ENCODE measurements at places on chromosomes 13 and 19. TPM values are rescaled to one million over a fixed set of nuclear protein-coding genes. Genes with fewer than 3 reads are reported as not detected.

Gene PSG3
- not detected for total RNA-seq

Gene ATP13A1
- total RNA-seq: 38.4 TPM

Gene RGS9BP
- total RNA-seq: not detected

- DNase-seq: no peak
Measured at GRCh38 chr13:44649834-44650233, 73.7 kb upstream of the TSC22D1 start.

Gene CLDND2
- 4.4 TPM for total RNA-seq

DNA sequence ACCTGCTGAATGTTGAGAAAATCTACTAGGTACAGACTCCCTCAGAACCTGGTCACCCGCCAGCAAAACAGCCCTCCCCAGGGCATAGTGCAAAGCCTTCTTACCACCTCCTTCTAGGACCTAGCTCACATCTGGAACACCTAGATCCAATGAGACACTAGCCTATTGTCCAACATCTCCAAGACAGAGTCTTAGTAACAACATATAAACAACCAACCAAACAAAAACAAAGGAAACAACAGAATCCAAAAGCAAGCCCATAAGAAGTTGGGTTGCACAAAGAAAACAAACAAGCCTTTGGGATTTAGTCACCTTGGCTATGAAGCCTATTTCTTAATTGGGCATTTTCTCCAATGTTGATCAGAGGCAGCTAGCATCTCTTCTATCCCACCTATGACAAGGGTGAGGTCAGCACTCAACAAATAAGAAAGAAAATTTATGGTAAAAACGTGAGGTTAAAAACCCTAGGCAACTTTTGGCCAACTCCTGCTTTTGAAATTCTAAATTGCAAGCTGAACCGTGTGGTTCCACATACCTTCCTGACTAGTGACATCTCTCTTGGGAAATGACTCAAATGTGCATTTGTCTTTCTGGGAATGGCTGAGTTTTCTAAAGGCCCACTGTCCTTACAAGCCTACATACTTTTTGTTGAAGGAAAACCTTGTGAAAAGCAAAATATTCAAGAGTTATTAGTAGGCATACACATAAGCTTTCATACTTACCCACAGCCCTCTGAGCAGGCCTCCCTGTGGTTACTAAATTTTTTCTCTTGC is 66.7 kb downstream of the FAM216B start:
- DNase-seq: no peak

DNA sequence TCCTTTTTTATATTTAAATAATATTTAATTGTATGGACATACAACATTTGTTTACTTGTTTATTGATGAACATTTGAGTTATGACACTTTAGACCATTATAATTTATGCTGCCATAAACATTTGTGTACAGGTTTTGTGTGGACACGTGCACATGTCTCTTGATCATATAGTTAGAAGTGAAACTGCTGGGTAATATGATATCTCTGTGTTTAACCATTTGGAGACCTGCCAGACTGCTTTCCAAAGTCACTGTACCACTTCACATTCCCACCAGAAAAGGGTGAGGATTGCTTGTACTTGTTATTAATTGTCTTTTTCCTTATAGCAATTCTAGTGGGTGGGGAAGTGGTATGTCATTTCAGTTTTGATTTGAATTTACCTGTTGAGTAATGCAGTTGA is 145.6 kb upstream of the KLHL1 start:
- no peak for DNase-seq

- no peak for DNase-seq
Measured at GRCh38 chr19:49097453-49098288, 12.4 kb downstream of the SNRNP70 start.

Gene BEST2
- total RNA-seq: not detected

DNA sequence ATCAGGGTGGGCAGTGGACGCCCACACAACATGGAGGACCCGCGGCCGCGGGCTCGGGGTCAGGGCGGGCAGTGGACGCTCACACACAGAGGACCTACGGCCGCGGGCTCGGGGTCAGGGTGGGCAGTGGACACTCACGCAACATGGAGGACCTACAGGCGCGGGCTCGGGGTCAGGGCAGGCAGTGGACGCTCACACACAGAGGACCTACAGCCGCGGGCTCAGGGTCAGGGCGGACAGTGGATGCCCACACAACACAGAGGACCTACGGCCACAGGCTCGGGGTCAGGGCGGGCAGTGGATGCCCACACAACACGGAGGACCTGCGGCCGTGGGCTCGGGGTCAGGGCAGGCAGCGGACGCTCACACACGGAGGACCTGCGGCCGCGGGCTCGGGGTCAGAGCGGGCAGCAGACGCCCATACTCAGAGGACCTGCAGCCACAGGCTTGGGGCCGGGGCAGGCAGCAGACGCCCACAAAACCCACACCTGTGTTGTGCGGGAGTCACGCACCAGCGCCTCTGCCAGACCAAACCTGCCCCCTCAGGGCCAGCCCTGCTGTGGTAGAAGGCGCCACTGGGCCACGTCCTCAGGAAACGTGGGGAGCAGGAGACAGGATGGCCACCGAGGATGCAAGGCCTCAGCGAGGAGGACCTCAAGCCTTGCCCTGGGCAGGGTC is 27.6 kb upstream of the C13orf46 start:
- DNase-seq: no peak

Gene ZNF85
- 2.8 TPM for total RNA-seq

Gene ACTMAP
- 5.6 TPM for total RNA-seq

DNA sequence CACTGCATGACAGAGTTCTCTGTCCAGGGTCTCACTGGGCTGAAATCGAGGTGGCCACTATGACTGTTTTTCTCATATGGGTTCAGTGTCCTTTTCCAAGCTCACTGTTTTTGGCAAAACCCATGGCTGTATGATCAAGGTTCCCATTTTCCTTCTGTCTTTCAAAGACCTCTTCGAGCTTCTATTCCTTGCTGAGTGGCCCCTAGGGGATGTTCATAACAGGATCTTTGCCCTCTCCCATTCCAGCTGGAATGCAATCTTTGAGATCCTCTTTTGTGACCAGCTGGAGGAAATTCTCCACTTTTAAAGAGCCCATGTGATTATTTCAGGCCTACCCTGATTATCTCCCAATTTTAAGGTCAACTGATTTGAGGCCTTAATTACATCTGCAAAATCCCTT is 572.5 kb upstream of the SLC10A2 start:
- DNase-seq: no peak

DNA sequence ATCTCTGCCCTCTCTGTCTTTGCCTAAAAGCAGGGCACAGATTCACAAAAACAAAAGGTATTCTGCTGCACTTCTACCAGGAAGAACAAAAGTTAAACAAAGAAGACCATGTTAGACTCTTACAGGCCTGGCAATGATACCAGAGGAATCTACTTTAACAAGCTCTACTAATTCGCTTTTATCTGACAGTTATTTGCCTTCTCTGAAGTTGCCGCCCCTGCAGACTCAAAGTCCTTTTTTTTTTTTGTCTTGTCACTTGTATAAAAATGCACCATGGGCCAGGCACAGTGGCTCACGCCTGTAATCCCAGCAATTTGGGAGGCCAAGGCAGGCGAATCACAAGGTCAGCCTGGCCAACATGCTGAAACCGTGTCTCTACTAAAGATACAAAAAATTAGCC is 176.5 kb upstream of the UBL3 start:
- DNase-seq: no peak

- no peak for DNase-seq
Measured at GRCh38 chr13:26202365-26202972, 19.6 kb downstream of the RNF6 start.

- DNase-seq: no peak
Measured at GRCh38 chr19:41324231-41324702, 14.3 kb downstream of the CCDC97 start.

- DNase-seq: no peak
Measured at GRCh38 chr19:7295912-7296536, 1.8 kb upstream of the INSR start.

DNA sequence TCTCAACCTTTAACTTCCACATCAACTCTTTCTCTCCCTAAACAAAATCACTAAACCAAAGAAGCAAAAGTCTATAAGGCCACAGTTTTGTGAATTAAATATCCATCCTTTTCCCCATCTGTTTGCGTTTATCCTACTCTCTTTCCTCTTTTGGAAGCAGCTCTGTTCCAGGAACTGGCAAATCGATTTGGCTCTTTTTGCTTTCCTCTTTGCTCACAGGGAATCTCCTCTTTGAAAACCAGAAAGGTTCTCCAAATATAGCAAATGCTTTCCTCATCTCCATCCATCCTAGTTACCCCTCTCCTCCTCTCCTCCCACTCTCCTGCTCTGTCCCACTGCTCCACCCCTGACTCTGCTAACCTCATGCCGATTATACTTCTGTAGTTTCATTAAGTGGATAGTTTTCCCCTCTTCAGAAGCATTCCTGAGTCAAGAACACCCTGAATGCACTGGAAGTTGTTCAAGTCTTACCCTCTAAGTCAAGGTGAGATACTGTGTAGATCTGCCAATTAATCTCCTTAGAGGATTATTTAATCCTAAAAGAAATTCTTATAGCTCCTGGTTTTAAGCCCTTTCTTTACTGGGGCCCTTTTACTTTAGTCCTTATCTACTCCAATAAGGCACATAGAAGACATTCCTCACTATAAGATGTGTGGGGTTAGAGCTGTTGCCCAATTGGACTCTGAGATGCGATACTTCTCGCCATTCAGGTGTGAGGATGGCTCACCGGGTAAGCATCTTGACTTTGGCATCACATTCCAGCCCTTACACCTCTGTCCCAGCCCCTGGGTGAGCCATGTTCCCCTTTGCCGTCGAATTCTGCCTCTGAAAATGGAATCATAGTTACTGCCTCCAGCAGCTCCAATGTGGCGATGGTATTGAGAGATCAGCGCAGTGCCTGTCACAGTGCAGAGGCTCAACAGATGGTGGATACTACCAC is 67.6 kb downstream of the COL4A2 start:
- DNase-seq: no peak

DNA sequence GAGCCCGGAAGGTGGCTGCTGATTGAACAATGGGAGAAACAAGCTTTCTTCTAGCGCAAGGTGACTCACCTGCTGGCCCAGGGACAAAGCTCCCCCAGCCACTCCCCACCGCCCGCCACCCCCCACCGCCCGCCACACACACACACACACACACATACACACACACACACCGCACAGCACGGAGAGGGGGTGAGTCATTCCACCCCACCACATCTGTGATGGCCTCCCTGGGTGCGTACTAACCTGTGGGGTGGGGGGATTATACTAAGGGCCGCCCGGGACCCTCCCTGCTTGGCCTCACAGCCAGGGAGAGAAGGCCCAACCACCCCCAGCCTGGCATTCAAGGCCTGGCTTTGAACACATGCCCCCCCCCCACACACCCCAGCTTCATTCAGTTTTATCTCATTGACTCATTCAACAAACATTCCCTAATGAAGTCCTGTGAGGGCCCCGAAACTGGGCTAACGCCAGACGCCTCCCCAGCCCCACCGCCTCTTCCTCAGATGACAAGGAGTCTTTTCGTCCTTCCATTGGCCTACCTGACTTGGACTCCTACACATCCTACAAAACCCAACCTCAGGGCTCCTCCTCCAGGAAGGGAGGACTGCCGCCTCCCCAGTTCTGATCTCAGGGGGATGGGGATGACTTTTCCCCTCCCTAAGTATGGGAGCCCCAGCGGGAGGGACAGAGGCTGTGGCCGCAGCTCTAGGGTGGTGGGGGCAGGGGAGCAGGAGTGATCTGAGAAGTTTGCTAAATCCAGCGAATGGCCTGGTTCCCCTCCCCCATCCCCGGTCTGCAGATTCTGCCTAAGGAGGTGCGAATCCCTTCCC is 5.8 kb upstream of the ONECUT3 start:
- DNase-seq: no peak

Gene MBNL2
- 80.0 TPM for total RNA-seq

Gene SYNE4
- not detected for total RNA-seq

DNA sequence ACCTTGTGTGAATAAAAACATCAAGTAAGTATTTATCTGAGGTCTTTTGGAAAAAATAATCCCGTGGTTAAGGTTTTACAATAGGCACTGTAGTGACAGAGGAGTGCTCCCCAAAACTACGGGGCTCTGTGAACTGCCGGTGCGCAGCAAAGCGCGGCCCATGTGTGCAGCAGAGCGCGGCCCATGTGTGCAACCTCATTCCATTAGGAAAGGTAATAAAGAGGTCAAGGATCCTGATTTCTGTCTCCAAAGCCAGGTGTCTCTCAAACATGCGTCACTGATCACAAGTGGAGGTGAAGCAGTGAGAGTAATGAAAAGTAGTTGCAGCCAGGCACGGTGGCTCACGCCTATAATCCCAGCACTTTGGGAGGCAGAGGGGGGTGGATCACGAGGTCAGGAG is 58.7 kb downstream of the MRPL57 start:
- no peak for DNase-seq

DNA sequence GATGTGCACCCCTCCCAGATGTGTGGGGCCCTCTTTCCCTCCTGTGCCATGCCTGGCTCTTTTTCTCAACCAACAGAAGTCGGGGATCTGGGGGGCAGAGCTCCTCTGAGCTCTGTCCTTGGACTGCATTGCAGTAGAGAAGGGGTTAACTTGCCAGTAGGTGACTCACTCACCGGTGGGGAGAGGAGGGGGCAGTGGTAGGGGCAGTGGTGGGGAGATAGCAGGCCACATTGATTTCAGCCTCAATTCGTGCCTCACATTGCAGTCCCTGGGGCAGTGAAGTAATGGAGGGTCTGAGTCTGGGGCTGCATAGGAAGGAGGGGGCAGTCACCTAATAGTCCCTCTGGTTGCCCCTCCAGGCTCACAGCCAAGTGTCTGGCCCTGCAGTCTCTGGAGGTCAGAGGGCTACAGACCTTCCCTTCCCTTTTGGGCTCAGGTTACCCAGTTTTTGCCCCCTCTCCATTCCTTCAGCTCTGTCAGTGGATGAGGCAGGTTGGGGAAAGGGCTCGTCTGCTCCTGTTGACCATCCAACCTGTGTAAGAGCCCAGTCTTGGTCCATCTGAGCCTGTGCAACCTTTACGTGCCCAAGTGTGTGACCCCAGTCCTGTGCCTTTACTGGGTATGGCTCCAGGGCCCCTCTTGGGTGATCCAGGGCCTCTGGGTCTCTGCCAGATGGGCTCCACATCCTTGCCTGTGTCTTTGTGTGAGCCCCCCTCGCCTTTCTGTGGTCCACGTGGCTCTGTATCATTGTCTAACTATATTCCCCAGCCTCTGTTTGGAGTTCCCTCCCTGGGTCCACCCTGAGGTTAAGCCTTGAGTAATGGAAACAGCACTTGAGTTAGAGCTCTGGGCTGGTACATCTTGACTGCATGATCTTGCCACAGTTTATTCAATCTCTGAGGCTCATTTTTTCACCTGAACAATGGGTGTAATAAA is 13.0 kb downstream of the CIC start:
- no peak for DNase-seq

GRCh38 chr19:51694318-51695085 is 1.4 kb downstream of the SPACA6 start:
- DNase-seq: no peak

- DNase-seq: no peak
Measured at GRCh38 chr13:25744178-25744577, 307.6 kb downstream of the SHISA2 start.

Gene MBD3L2
- total RNA-seq: not detected

- no peak for DNase-seq
Measured at GRCh38 chr19:18173054-18173571, 500 bp upstream of the IFI30 start.

Gene SRRM5
- total RNA-seq: 0.22 TPM

DNA sequence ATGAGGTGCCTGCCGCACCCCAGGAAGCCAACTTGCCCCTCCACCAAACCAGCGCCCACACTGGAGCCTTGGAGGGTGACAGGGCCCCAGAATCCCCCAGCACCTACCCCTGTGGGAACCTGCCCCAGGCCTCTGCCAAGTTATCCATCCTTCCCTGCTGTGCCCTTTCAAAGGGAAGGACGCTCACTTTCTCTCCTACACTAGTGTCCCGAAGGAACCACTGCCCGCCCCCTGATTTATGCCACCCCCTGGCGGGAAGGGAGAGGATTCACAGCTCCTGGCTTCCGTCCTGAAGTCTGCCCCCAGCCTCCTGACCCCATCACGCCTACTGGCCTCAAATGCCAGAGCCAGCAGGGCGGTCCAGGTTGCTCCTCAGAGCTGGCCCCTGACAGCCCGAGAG is 1.4 kb downstream of the EVI5L start:
- DNase-seq: no peak
